ENCODE measurements at places on chromosomes 5 and 9. TPM values are rescaled to one million over a fixed set of nuclear protein-coding genes. Genes with fewer than 3 reads are reported as not detected.

GRCh38 chr9:135066291-135066690 lies 21.2 kb upstream of the OLFM1 start:
- no peak for DNase-seq

DNA sequence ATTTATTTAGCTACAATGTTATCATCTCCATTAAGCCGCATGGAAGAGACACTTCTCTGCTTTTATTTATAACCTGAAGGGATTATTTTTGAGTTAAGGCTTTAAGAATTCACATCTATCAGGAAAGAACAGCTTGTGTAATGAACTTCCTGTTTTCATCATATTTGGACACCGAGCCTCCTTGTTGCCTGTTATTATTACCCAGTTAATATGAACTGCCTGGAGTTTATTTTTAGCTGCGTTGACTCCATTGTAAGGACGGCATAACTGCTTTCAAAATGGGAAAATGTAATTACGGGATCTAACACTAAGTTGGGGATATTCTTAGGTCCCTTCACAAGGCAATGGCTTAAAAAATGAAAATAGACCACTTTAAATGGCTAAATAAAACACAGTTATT lies 89.0 kb upstream of the NR4A3 start:
- DNase-seq: no peak

The SPINK14 gene
- total RNA-seq: not detected

The PCDHGB7 gene
- total RNA-seq: 18.0 TPM

DNA sequence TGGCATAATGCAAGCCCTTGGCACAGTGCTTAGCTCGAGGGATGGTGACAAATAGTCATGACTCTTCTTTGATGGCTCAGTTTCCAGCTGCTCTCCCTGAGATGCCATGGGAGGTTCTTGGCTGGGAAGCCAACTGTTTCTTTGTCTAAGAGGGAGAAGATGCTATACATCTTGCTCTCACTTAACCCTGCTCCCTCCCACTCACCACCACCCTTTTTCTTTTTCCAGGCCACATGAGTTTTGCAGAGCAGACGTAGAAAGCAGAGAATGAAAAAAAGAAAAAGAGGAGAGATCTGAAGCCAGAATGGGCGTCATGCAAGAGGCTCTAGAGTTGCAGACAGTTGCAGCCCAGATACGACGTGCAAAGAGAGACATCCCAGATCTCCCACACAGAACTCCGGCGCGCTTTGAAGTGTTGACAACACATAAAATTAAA lies 160.5 kb downstream of the FGF18 start:
- DNase-seq: no peak

GRCh38 chr9:110443146-110443865 lies 105.6 kb upstream of the TXNDC8 start:
- no peak for DNase-seq

The MEIKIN gene
- not detected for total RNA-seq

The NDST1 gene
- total RNA-seq: 137 TPM

DNA sequence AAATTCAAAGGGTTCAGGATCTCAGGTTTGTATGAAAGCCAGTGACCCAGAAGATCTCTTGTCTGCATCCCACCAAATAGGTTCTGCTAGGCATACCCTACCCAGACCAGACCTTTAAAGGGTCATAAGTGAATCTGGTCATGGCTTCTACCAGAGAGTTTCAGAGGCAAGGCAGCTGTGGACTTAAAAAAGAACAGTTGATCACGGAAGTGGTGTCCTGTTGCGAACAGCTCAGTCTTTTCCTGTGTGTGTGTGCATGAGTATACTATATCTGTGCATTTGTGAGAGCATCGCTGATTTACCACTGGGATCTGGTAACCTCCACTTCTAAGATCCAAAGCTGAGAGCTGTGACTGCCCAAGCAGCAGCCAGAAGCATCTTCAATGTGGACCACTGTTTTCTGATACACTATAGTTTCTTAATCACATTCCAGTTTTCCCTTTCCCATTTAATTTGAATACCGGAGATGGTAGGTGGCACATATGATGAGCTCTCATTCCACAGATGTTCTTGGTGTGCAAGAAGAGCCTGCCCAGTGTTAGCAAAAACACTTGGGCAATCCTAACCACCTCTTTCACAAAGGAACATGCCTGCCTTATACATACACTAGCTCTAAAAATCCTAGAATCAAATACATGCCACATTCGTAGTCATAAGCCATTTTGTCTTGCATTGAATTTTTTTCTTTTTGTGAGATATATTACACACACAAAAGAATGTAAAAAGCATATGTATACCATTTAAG lies 36.2 kb upstream of the OR2S2 start:
- DNase-seq: no peak

The GRAMD2B gene
- total RNA-seq: 40.2 TPM

- DNase-seq: no peak
Observed at GRCh38 chr9:133761641-133762248, 23.6 kb upstream of the SARDH start.

- no peak for DNase-seq
Observed at GRCh38 chr9:130267930-130268329, 2.4 kb downstream of the HMCN2 start.

The ERBIN gene
- 70.5 TPM for total RNA-seq

DNA sequence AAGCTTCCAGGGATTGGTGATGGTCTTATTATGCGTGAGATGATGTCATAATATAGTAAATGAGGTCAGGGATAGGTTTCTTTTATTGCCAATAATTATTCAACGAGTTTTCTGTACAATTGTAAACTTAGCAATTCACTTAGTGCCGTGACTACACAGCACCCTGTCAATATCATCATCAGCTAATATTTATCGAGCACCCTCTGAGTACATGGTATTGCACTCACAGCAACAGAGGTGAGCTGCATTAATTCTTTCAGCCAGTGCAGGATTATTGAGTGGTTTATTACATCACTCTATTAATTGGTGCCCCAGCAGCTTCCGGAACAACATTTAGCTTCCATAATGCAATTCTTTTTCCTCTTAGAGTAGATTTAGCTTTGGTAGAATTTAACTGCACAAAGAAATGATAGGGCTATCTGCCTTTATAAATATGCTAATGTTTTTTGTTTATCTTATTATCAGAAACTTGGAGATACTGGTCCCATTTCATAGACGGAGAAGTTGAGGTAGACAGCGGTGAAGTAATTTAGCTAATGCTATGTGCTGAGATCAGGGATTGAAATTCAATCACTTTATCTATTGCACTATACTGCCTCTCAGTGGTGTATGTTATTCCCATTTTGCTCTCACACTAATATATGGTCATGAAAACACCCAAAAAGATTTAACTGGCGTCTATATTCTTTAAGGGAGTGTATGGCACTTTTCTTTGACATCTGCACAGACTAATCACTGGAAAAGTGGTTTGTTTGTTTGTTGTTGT lies 726.1 kb upstream of the WWC1 start:
- DNase-seq: no peak

- no peak for DNase-seq
Observed at GRCh38 chr9:123816817-123817472, 113.0 kb downstream of the DENND1A start.

The ACER2 gene
- total RNA-seq: 3.8 TPM

- DNase-seq: peak; percentile 22
Observed at GRCh38 chr9:19127871-19128500, 694 bp upstream of the PLIN2 start.

All from tibial nerve (tissue), 4 donors.